ENCODE measurements at places on chromosomes 11 and 22. TPM values are rescaled to one million over a fixed set of nuclear protein-coding genes. Genes with fewer than 3 reads are reported as not detected.
A peak's percentile ranks its signal among the peaks of the same experiment; 100 is the strongest.

GRCh38 chr11:95918056-95918455 lies 5.9 kb downstream of the MTMR2 start:
- peaks cover 13% of the 10 kb centered on the region for H3K4me1 ChIP-seq
- H3K27ac ChIP-seq = no peak overlapping the region
- H3K4me3 ChIP-seq = no peak overlapping the region
- H3K27me3 ChIP-seq = no peaks in the 10 kb centered on the region

GRCh38 chr11:126619516-126619915 lies 264.0 kb downstream of the ST3GAL4 start:
- no peaks in the 10 kb centered on the region for H3K36me3 ChIP-seq
- no peak for DNase-seq
- no peak overlapping the region for H3K4me3 ChIP-seq

GRCh38 chr11:124075841-124076651 lies 34.9 kb upstream of the OR10G7 start:
- H3K36me3 ChIP-seq = no peaks in the 10 kb centered on the region
- H3K4me1 ChIP-seq = no peaks in the 10 kb centered on the region
- no peaks in the 10 kb centered on the region for H3K27me3 ChIP-seq
- H3K27ac ChIP-seq = no peak overlapping the region

GRCh38 chr11:36743039-36743438 lies 145.0 kb upstream of the RAG2 start:
- H3K4me1 ChIP-seq = no peaks in the 10 kb centered on the region
- no peak overlapping the region for H3K27ac ChIP-seq
- no peaks in the 10 kb centered on the region for H3K36me3 ChIP-seq
- no peaks in the 10 kb centered on the region for H3K27me3 ChIP-seq
- no peak overlapping the region for H3K4me3 ChIP-seq

DNA sequence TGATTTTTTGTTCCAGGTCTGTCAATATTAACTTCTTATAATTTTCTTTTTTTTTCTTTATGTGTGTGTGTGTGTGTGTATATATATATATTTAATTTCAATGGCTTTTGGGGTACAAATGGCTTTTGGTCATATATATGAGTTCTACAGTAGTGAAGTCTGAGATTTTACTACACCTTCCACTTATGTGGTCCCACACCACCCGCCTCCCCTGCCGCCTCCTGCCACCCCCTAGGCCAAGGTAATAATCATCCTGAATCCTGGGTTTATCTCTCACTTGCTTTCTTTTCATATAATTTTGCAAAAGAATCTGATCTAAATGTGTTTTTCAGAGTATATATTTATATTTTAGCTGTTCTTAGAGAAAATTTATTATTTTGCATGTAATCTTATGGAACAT lies 11.1 kb downstream of the NEAT1 start:
- no peaks in the 10 kb centered on the region for H3K27me3 ChIP-seq
- H3K4me1 ChIP-seq = peaks cover 72% of the 10 kb centered on the region
- H3K36me3 ChIP-seq = peaks cover 24% of the 10 kb centered on the region
- H3K4me3 ChIP-seq = no peak overlapping the region
- peak overlapping the region; percentile 100 for H3K27ac ChIP-seq
- DNase-seq = no peak

The WNT11 gene
- total RNA-seq = 4.2 TPM

DNA sequence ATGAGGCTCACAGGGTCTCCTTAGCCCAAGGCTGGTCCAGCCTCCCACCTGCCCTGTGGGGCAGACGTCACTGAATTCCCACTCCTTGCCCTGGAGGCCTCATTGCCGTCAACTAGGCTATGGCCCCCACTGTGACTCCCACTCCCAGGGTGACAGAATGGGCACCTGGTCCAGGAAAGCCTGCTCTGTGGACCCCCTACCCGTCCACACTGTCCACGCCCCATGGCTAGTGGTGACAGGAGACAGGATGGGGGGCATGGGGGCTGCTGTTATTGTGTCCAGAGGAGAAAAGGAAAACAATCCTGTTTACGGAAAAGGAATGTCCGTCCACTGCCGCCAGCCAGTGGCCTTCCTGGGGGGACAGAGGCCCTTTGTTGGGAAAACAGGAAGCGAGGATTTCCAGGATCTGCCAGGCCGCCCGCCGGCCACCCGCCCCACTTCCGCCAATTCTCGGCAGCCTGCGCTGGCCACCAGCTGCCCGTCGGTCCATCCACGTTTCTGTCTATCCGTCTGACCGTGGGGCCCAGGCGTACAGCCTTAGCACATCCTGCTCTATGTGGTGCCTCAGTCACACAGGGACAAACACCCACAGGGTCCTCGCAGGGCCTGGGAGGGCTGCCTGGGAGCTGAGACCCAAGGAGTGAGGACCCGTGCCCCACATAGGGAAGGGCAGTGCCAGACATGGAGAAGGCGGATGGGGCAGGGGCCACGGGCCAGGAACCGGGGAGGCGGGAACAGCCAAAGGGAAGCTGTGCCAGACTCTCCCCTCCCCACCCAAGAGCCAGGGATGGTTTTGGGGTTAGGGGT lies 19.5 kb downstream of the CRELD2 start:
- H3K4me1 ChIP-seq = peaks cover 40% of the 10 kb centered on the region
- DNase-seq = peak; percentile 40
- peak overlapping the region; percentile 85 for H3K27ac ChIP-seq

The MN1 gene
- total RNA-seq = 5.6 TPM

The JHY gene
- 2.3 TPM for total RNA-seq

DNA sequence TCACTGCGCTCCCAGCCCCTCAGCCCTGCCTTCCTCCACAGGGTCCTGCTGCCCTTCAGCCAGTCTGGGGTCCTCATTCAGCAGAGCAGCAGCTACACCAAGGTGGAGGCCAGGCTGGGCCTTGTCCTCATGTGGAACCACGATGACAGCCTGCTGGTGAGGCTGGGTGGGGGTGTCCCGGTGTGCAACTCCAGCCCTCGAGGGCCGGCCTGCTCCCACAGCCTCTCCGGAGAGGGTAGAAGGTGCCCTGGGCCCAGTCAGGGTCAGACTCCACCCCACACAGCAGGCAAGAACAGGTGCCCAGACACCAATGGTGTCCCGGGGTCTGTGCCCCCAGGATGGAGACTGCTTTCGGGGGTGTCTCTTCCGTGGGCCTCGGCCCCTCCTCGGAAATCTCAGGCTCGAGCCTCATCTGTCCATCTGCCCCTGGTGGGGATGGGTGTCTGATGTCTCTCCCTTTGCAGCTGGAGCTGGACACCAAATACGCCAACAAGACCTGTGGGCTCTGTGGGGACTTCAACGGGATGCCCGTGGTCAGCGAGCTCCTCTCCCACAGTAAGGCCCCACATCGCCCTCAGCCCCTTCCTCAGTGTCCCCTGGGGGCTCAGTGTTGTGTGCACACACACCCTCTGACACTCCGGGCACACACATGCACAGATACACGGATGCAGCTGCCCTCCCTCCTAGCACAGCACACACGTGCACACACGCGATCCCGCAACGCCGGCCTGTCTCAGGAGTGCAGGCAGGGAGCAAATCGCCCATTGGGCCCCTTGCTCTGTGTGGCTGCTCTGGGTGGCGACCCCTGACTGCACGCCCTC lies 4.9 kb downstream of the MUC5AC start:
- no peaks in the 10 kb centered on the region for H3K4me1 ChIP-seq
- H3K4me3 ChIP-seq = no peak overlapping the region
- no peaks in the 10 kb centered on the region for H3K36me3 ChIP-seq
- no peak for DNase-seq
- no peak overlapping the region for H3K27ac ChIP-seq
